B cell (primary cell): ENCODE measurements at places on chromosomes 4 and X. TPM values are rescaled to one million over a fixed set of nuclear protein-coding genes. Genes with fewer than 3 reads are reported as not detected.

Gene CXCL11
- not detected in 2 replicates for polyA plus RNA-seq

Gene HSFX1
- 1.2 and 1.3 TPM in 2 replicates for polyA plus RNA-seq

Gene SUPT20HL1
- polyA plus RNA-seq = not detected in 2 replicates

Gene SLC4A4
- not detected in 2 replicates for polyA plus RNA-seq

Gene ZC4H2
- polyA plus RNA-seq = 9.0 and 12.8 TPM in 2 replicates

Gene CSAG1
- not detected in 2 replicates for polyA plus RNA-seq

Gene KIF4A
- polyA plus RNA-seq = 0.06 TPM in 2 replicates

Gene PAGE2
- not detected in 2 replicates for polyA plus RNA-seq

Gene C4orf54
- polyA plus RNA-seq = not detected in 2 replicates

Gene PPEF2
- polyA plus RNA-seq = 0.10 and 0.32 TPM in 2 replicates

Gene GAGE12H
- not detected in 2 replicates for polyA plus RNA-seq

Gene BMPR1B
- not detected in 2 replicates for polyA plus RNA-seq

Gene ARL13A
- not detected in 2 replicates for polyA plus RNA-seq

- no peaks in the 10 kb centered on the region for H3K27me3 ChIP-seq
- H3K4me1 ChIP-seq = no peaks in the 10 kb centered on the region
- no peak overlapping the region for H3K27ac ChIP-seq
- no peak overlapping the region for H3K4me3 ChIP-seq
- no peaks in the 10 kb centered on the region for H3K36me3 ChIP-seq
Measured at GRCh38 chr4:110787707-110788106, 164.8 kb upstream of the PITX2 start.

GRCh38 chr4:127730142-127730913 is at the start of gene SLC25A31:
Gene SLC25A31 (plus strand): TSS chr4:127730400. CDS start chr4:127730546, 146 bp downstream.
- no peaks in the 10 kb centered on the region for H3K4me1 ChIP-seq
- no peaks in the 10 kb centered on the region for H3K36me3 ChIP-seq
- H3K27me3 ChIP-seq = no peaks in the 10 kb centered on the region
- no peak for DNase-seq

DNA sequence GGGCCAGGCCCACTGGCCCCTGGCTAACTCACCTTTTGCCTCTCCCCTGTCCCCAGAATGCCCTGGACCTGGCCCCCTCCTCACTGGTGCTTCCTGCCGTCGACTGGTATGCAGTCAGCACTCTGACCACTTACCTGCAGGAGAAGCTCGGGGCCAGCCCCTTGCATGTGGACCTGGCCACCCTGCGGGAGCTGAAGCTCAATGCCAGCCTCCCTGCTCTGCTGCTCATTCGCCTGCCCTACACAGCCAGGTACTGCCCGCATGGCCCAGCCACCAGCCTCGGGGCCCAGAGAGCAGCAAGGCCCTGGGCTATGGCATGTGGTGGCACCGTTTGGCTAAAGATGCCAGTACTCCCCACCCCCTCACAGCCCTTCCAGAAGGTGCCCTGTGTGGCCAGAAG is 3.7 kb downstream of the ATP6AP1 start:
- H3K36me3 ChIP-seq = no peaks in the 10 kb centered on the region
- H3K27me3 ChIP-seq = no peaks in the 10 kb centered on the region
- no peak for DNase-seq
- no peak overlapping the region for H3K27ac ChIP-seq

GRCh38 chr4:15781427-15782095 is 3.4 kb downstream of the CD38 start:
- peaks cover 75% of the 10 kb centered on the region for H3K4me1 ChIP-seq
- H3K4me3 ChIP-seq = no peak overlapping the region
- DNase-seq = peak; percentile 22
- no peak overlapping the region for H3K27ac ChIP-seq
- no peaks in the 10 kb centered on the region for H3K36me3 ChIP-seq
- no peaks in the 10 kb centered on the region for H3K27me3 ChIP-seq

GRCh38 chrX:18701621-18702361 is 5.7 kb upstream of the PPEF1 start:
- no peak overlapping the region for H3K4me3 ChIP-seq
- H3K27me3 ChIP-seq = no peaks in the 10 kb centered on the region
- H3K4me1 ChIP-seq = no peaks in the 10 kb centered on the region
- no peak for DNase-seq
- H3K36me3 ChIP-seq = no peaks in the 10 kb centered on the region
- no peak overlapping the region for H3K27ac ChIP-seq

DNA sequence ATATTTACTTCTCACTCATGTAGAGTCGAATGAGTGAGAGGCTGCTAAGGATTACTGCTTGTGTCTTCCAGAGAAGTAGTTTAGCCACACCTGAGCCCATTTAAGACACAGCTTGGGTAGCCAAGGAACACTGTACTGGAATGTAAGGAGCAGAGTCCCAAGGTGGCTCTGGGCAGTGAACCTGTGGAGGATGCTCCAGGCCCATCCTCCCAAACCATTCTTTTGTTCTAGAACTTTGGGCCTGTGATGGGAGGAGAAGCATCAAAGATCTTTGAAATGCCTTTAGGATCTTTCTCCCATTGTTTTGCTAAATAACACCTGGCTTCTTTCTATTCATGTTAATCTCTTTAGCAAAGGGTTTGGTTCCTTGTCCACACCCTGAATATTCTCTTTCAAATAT is 162.2 kb downstream of the KLHL4 start:
- H3K4me1 ChIP-seq = no peaks in the 10 kb centered on the region
- DNase-seq = no peak
- no peaks in the 10 kb centered on the region for H3K36me3 ChIP-seq
- no peaks in the 10 kb centered on the region for H3K27me3 ChIP-seq
- H3K27ac ChIP-seq = no peak overlapping the region

- no peak for DNase-seq
- no peaks in the 10 kb centered on the region for H3K4me1 ChIP-seq
- no peak overlapping the region for H3K4me3 ChIP-seq
Measured at GRCh38 chrX:69123481-69123880, 41.8 kb downstream of the PJA1 start.

GRCh38 chrX:66024092-66024467 is 15.8 kb downstream of the VSIG4 start:
- H3K27ac ChIP-seq = peak overlapping the region; percentile 34
- no peak overlapping the region for H3K4me3 ChIP-seq
- no peaks in the 10 kb centered on the region for H3K36me3 ChIP-seq
- DNase-seq = no peak
- H3K4me1 ChIP-seq = peaks cover 63% of the 10 kb centered on the region

DNA sequence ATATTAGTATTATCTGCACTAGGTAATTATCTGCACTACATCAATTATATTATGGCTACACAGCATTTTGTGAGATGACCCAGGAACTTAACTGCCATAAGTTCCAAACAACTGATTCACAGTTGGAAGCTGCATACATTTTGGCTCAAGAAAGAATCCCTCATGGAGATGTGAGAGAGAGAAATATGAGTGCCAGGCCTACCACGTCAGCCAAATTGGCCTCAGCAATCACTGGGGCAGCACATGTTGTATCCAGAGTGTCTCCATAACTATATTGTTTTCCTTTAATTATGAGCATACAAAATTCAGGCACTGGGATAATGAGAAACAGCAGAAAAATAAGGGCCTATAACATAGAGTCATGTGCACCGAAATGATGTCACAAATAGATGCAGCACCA is 174.2 kb upstream of the DMD start:
- H3K4me1 ChIP-seq = no peaks in the 10 kb centered on the region

DNA sequence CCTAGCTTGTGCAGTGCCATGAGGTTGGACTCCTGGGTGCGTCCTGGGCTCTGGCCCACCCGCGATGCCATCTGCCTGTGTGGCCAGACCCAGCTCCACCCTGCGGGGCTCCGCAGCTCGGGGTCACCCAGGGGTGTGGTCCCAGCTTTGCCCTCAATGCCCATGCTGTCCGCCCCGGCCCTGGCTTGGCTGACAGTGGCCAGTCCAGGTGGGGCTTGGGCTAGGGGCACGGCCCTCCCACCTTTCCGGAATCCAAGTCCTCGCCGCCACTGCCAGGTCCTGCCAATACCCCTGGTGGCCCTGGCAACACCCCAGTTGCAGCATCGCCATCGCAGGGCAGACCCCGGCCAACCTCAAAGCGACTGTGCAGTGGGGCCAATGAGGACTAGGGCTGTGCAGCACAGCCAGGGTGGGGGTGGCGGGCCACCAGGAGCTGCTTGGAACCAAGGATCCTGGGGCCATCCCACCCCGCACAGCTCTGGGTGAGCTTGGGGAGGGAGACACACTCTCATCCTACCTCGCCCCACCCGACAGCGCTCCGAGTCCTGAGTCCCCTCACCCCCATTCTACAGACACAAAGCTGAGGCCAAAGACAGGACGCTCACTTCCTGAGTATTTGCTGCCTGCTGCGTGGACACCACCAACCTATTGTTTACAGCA is 80.9 kb downstream of the ZNF718 start:
- no peaks in the 10 kb centered on the region for H3K4me1 ChIP-seq
- H3K27me3 ChIP-seq = no peaks in the 10 kb centered on the region
- H3K4me3 ChIP-seq = no peak overlapping the region

DNA sequence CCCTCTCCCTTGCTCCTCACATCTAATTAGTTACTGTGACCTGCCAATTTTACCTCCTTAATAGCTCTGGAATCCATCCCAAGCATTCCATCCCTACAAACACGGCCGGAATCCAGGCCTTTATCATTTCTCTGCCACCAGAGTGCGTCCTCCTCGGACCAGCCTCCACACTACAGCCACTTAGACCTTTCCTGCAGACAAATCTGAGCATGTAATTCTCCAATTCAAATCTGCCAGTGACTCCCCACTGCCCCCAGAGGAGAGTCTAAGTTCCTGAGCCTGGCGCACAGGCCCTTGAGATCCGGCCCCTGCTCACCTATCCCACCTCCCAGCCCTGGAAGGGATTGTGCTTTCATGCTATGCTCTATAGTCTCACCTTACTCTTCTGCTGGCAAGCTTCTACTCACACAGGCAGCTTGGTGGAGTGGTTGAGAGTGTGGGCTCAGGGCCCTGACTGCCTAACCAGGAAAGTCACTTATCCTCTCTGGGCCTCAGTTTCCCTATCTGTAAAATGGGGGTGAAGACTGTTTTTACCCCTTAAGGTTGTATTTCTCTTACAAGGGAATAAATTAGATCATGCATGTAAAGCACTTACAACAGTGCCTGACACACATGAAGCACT is 31.2 kb downstream of the PJA1 start:
- H3K4me3 ChIP-seq = no peak overlapping the region
- DNase-seq = no peak

GRCh38 chr4:129246910-129247461 is 151.0 kb downstream of the C4orf33 start:
- no peaks in the 10 kb centered on the region for H3K27me3 ChIP-seq
- no peaks in the 10 kb centered on the region for H3K4me1 ChIP-seq

- H3K36me3 ChIP-seq = no peaks in the 10 kb centered on the region
- no peak overlapping the region for H3K27ac ChIP-seq
- no peaks in the 10 kb centered on the region for H3K27me3 ChIP-seq
- no peak overlapping the region for H3K4me3 ChIP-seq
Measured at GRCh38 chrX:4905576-4905975, 1192.1 kb upstream of the PRKX start.

GRCh38 chr4:20421603-20421985 is 169.9 kb downstream of the SLIT2 start:
- H3K4me1 ChIP-seq = no peaks in the 10 kb centered on the region
- H3K36me3 ChIP-seq = no peaks in the 10 kb centered on the region

DNA sequence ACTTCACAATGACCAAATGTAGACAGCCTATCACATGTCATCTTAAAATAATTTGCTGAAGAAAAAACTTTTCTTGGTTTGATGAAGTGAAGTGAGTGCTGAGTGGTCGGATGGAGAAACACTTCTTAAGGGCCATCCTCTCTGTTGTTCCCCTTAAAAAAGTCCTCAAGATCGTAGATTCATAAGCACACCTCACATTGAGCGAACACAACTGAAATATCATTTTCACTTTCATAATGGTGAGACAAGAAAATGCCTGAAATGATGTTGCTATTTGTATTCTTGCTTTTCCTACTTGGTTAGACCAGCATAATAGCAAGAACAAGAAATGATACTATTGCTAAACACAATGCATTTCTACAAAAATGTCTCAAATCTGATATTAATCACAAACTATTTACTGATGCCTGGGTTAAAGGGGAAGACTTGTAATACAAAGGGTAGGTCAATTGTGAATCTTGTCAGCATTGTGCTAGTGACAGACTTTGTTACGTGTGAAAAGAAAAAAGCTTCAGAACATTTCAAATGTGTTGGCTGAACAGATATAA is 305.6 kb upstream of the NR3C2 start:
- no peaks in the 10 kb centered on the region for H3K27me3 ChIP-seq
- no peaks in the 10 kb centered on the region for H3K36me3 ChIP-seq
- no peak for DNase-seq
- H3K27ac ChIP-seq = no peak overlapping the region

DNA sequence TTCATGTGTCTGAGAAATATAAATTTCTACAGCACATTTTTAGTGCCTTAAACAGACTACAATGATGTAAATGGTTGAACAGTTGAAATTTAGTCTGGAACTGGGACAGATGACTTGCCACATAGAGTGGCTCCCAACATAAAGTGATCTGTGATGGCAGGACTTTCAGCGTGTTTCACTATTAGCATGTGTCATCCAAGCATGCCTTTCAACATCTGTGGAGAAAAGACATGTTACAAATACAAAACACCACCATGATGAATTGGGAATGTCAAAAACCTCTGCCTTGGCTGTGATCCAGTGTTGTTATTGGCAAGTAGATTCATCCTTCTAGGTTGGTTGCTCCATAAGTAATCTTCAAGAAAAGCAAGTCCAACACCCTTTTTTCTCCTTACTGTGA is 348.7 kb downstream of the MAPK10 start:
- no peaks in the 10 kb centered on the region for H3K27me3 ChIP-seq
- no peak for DNase-seq
- H3K36me3 ChIP-seq = no peaks in the 10 kb centered on the region
- H3K27ac ChIP-seq = no peak overlapping the region

- H3K27ac ChIP-seq = no peak overlapping the region
- DNase-seq = no peak
- peaks cover 45% of the 10 kb centered on the region for H3K36me3 ChIP-seq
- H3K27me3 ChIP-seq = no peaks in the 10 kb centered on the region
Measured at GRCh38 chrX:150625875-150626274, 57.5 kb downstream of the MTM1 start.

GRCh38 chr4:17336524-17336961 is 175.3 kb downstream of the QDPR start:
- H3K4me3 ChIP-seq = no peak overlapping the region
- peaks cover 3% of the 10 kb centered on the region for H3K27me3 ChIP-seq

GRCh38 chr4:118989098-118990080 is 100.7 kb downstream of the SYNPO2 start:
- no peaks in the 10 kb centered on the region for H3K4me1 ChIP-seq
- H3K27ac ChIP-seq = no peak overlapping the region
- H3K27me3 ChIP-seq = no peaks in the 10 kb centered on the region
- H3K36me3 ChIP-seq = no peaks in the 10 kb centered on the region
- DNase-seq = no peak

- no peaks in the 10 kb centered on the region for H3K36me3 ChIP-seq
- no peak overlapping the region for H3K4me3 ChIP-seq
- H3K27ac ChIP-seq = no peak overlapping the region
- H3K27me3 ChIP-seq = no peaks in the 10 kb centered on the region
Measured at GRCh38 chrX:100611951-100612350, 24.7 kb downstream of the TSPAN6 start.

- peaks cover 10% of the 10 kb centered on the region for H3K27me3 ChIP-seq
- H3K27ac ChIP-seq = no peak overlapping the region
- H3K4me3 ChIP-seq = no peak overlapping the region
- peaks cover 9% of the 10 kb centered on the region for H3K4me1 ChIP-seq
Measured at GRCh38 chr4:184171011-184171410, 46.7 kb downstream of the ENPP6 start.

- peak within 1 kb of the TSS; percentile 75 for H3K4me3 ChIP-seq
- H3K27ac ChIP-seq = peak within 1 kb of the TSS; percentile 94
- H3K27me3 ChIP-seq = no peaks in the 10 kb centered on the region
- peak; percentile 94 for DNase-seq
- peaks cover 17% of the 10 kb centered on the region for H3K4me1 ChIP-seq
Measured at GRCh38 chr4:103019308-103020124, at the start of gene SLC9B1. Gene SLC9B1 (minus strand): TSS chr4:103019705. CDS start chr4:102991711, 27,994 bp downstream.
